ENCODE measurements at places on chromosomes 7 and 10. TPM values are rescaled to one million over a fixed set of nuclear protein-coding genes. Genes with fewer than 3 reads are reported as not detected.

Gene NPC1L1
- not detected for total RNA-seq

Gene GPR37
- 2.8 TPM for total RNA-seq

Gene IL15RA
- 31.0 TPM for total RNA-seq

Gene ZP3
- 0.76 TPM for total RNA-seq

Gene AGMO
- 0.20 TPM for total RNA-seq

All from upper lobe of left lung (tissue), 6 donors.